ENCODE measurements at places on chromosomes 5 and 9. TPM values are rescaled to one million over a fixed set of nuclear protein-coding genes. Genes with fewer than 3 reads are reported as not detected.

DNA sequence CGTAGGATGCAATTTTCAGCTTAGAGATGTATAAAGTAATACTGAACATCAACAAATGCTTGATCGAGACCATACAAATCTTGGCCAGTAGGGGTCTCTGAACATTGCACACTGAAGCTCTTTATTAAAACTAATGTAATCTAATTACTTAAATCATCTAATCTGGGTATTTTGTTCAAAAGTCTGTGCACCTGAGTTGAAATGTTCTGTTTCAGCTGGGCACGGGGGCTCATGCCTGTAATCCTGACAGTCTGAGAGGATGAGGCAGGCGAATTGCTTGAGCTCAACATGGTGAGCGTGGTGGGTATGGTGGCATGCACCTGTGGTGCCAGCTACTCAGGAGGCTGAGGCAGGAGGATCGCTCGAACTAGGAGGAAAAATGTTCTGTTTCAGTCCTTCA lies 41.0 kb downstream of the ESM1 start:
- peak; percentile 18 for DNase-seq

SLC22A4 gene
- 0.13 TPM for total RNA-seq

DNA sequence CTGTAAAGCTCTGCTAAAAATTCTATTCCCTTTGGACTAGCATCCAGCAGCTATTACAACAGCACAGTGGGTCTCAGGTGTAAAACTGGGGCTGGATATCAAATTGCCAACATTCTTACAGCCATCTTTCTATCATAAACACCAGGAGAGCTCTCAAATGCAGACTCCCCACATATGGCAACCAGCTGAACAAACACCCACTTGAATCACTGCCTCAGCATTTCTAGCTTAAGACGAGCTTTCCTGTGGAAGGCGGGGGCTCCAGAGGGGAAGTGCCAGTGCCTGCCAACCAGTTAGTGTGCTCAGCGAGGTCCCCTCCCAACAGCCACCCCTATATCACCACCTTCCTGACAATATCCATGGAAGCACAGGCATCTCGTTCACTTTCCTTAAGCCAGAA lies 62.2 kb downstream of the IPPK start:
- DNase-seq, result no peak

FOXD4 gene
- total RNA-seq, result 0.49 TPM

GRCh38 chr5:124054564-124054963 lies 542.6 kb downstream of the CSNK1G3 start:
- DNase-seq, result no peak

DNA sequence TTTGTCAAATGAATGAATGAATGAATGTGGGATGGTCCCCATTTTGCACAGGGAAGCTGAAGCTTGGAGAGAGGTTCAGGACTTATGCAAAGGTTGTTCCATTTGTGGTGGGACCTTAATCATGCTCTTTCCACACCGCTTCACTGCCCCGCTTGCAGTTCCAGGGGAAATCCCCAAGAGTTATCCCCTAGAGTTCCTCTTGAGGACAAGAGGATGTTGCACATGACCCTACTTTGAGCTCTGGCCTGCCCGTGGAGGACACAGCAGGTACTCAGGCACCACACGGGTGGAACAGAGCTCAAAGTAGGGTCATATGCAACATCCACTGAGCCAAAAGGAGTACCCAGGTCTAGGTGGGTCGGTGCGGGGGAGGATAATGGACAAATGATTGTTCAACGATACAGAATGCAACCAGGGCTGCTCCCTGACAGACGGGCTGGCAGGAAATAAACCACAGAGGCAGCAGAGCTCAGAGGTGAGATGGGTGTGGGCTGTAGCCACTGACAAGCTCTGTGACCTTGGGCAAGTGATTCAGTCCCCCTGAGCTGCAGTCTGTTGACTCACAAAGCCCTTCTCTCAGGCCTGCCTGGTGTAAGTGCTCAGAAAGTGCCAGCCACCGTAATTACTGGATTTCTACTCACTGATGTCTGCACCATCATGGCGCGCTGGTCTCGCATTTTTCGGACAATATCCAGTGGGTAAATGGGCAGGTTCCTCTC lies 60.3 kb upstream of the EPB41L4B start:
- DNase-seq, result no peak

GRCh38 chr9:2017331-2018161 lies 2.4 kb downstream of the SMARCA2 start:
- peak; percentile 50 for DNase-seq

OTP gene
- total RNA-seq, result not detected

- DNase-seq, result no peak
These were observed 16.2 kb downstream of the UHRF2 start for GRCh38 chr9:6428940-6429889.

- DNase-seq, result no peak
These were observed 12.5 kb downstream of the AGXT2 start for GRCh38 chr5:35035271-35035670.

GRCh38 chr5:154830219-154830595 lies 20.2 kb downstream of the FAXDC2 start:
- no peak for DNase-seq

GPR151 gene
- total RNA-seq, result not detected

GRCh38 chr5:170617533-170618490 lies 114.0 kb downstream of the KCNIP1 start:
- DNase-seq, result no peak

DNA sequence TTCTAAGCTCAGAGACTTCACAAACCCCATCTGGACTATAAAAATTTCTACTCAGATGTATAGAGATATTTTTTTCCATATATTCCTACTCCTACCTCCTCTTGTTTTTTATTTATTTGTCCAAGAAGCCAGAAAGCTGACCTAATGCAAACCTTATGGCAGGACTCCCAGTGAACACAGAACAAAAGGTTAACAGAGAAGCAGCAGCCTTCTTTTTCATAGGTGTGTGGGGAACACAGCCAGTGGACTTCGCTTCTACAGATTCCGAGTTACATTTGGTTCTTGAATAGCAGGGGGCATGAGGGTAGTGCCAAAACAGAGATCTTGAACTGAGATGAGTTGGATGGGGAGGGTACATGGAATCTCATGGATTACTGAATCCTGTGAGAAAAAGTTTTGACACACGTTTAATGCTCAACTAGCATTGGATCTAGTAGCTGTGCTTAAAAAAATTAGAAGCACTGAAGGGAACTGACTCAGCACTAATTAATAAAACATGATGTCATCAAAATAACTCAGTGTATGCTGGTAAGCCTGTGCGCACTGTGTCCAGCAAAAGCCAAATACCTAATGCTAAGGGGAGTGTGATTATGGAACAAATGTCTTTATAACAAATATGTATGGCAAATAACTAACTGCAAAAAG lies 240.1 kb downstream of the GABRB2 start:
- no peak for DNase-seq

- DNase-seq, result no peak
These were observed 607.8 kb downstream of the BNC2 start for GRCh38 chr9:16262477-16263261.

DNA sequence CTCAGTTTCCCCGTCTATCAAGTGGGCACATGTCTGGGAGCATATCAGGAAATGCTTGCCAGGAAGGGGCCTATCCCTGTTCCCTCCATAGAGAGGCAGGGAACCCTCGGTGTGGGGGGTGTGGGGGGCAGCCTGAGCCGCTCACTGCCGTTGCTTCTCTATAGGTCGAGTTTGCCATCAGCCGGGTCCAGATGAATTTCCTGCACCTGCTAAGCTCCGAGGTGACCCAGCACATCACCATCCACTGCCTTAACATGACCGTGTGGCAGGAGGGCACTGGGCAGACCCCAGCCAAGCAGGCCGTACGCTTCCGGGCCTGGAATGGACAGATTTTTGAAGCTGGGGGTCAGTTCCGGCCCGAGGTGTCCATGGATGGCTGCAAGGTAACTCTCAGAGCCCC lies 13.8 kb upstream of the ORM1 start:
- no peak for DNase-seq

DNA sequence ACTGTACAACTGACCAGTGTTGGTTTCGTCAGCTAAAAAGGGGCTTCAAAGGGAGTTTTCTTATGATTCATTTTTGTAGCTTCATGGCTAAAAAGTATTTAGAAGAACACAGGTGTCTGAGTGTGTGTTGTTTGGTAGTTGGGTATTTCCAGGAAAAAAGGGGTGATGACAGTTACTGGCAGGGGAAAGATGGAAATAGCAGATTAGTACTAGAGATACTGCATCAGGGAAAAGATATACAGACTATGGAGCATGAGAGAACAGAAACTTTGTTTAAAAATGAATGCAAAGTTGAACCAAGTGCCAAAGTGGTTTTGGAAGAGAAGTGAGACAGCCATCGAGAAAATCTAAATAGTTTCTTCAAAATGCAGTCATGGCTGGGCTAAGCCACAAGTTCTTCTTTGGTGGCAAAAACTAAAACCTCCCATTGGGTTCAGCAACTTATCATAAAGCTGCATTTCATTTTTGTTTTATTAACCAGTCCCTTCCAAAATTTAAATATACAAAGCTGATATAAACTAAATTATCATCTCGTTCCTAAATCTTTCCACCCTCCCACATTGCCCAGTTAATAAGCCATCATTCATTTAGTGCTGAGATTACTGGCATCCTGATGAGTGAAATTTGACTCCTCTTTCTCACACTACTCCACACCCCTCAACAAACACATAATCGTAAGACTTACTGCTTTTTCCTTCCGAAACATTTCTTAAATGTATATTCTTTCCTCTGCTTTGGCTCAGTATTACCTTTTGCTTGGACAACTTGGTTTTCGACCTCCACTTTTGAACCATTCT lies 33.5 kb downstream of the ELL2 start:
- no peak for DNase-seq

PRSS3 gene
- 0.59 TPM for total RNA-seq

DNA sequence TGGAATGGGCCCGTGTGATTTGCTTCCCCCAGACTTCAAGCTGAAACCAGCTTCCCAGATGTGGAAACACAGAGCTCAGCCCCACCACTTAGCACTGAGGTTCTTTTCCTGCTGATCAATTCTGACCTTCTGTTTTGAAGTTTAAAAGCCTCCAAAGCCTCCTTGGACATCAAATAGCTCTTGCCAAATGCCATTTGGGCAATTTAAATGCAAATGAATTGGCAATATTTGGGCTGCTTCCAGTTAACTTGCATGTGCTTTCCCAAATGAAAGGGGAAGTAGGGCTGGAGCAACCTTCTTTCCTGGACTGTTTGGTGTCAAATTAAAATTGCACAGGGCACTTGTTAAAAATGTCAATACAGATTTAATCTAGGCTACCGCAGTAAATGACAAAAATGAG lies 710.5 kb downstream of the TLR4 start:
- DNase-seq, result no peak

DNA sequence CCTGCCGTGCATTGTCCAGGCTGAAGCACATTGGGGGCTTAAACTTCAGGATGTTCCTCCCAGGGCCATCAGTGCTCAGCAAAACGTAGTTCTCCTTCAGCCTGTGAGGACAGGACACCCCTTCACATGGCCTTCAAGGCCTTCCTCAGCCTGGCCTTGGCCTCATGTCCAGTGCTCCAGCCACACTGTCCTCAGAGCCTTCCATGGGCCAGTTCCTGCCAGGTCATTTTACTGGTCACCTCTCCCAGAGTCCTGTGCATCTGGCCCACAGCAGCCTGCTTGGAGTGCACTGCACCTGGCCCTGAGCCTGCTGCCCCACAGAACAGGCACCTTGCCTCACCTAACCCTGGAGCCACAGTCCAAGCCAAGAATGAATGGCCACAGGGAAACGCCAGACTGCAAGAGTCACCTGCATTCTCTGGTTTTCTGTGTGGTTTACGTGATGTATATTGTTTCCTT lies 8.7 kb downstream of the HNRNPAB start:
- DNase-seq, result no peak

GRCh38 chr5:78328585-78329173 lies 31.7 kb upstream of the SCAMP1 start:
- DNase-seq, result no peak

DNA sequence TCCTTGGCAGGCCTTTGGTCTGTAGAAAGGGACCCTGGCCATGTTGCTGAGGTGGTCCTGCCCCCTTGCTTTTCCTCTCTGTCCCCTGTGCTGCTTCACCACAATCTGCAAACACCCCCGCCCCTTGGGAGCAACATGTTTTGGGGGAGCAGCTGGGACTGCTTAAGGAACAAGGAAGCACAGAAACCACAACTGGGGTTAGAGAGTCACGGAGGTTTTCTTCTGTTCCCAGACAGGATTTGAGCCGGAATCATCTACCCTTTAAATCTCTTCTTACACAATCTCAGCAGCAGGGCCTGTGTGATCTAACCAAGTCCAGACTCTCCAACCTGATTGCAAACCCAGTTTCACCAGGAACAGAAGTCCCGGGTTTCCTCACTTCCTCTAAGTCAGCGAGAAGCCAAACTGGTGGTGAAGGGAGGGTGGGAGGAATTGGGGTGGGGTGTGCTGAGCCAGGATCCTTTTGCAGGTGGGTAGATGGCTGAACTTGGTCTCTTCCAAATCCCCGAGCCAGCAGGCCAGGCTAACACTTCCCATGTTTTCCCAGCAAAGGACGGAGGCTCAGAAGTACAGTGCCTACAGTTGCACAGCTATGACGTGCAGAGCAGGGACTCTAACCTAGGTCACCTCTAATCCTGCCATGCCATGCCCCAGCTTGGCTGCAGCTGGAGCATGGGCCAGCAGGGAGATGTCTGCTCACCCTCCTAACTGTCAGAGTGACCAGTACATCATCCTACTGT lies 25.0 kb downstream of the SH3PXD2B start:
- no peak for DNase-seq

DNA sequence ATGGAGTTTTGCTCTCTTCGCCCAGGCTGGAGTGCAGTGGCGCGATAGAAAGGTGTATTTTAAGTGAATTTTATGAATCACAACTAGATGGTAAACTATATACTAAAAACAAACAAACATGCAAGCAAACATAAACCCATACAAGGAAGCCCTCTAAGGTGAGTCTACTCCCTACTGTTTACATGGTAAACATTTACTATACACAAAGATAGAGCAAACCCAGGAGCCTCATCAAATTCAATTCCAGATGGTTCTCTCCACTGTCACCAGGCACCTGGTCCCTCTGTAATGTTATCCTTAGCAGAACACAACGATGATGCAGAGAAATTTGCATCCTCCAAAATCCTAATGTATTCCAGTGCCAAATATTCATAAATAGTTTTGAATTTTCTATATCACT lies 17.9 kb downstream of the ANKH start:
- DNase-seq, result no peak

NEUROG1 gene
- not detected for total RNA-seq

CAMK4 gene
- 34.5 TPM for total RNA-seq

DNA sequence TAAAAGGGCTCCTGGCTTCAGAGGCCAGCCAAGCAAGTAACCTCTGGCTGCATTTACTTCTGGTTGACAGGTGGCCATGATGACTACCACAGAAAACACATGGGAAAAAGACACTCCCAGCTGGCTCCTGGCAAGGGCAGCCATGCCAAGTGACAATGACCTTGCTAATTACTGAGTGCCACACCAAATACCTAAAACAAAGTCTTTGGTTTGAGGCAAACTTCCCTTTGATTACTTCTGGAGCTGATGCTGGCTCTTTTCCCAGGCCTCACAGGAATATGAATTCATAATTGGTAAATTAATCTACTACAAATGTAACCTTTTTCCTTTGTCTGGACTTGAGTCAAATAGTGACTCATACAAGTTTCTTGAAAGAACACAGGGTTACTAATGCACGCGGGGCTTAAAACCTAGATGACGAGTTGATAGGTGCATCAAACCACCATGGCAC lies 61.0 kb downstream of the LPAR1 start:
- no peak for DNase-seq

Measured in endothelial cell (in vitro differentiated cells).